ENCODE measurements at places on chromosomes 5 and 9.

DNA sequence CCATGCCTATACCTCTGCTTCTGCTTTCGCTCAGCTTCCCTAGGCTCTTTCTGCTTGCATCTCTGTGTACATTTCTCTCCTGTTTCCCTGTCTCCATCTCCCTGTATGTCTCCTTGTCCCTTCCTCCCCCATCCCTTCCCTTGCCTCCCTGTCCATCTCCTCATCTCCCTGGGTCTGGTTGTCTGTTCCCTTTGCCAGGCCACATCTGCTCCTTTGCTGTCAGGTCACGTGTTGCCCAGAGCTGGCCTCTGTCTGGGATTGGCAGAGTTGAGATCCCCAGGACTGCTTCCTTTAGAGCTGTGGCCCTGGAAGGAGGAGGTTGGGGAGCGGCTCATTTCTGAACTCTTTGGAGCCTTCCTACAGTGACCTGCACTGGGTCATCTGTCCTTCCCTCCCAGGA is 31.8 kb upstream of the PTGS1 start:
- no peak for DNase-seq

DNA sequence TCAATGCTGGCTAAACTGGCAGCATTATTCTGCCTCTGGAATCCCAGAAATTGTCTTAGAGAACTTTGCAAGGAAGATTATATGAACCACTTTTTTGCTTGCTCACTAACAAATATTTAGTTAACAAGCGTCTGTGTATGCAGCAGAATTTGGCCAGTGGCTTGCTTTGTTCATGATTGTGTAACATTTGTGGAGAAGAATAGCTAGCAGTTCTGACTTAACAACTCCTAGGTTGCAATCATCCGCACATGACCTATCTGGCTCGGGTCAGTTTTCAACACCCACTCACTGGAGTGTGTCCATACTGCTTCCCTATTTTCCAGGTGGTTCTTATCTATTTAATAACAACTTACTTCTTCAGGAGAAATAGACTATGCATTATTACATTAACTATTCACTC is 98.5 kb downstream of the SNX18 start:
- DNase-seq = no peak

GRCh38 chr5:82800826-82801225 is 276.4 kb downstream of the TMEM167A start:
- DNase-seq = no peak

GRCh38 chr5:56321236-56321881 is 88.2 kb upstream of the ANKRD55 start:
- no peak for DNase-seq

GRCh38 chr9:136577941-136578625 is 32.2 kb upstream of the NOTCH1 start:
- no peak for DNase-seq

DNA sequence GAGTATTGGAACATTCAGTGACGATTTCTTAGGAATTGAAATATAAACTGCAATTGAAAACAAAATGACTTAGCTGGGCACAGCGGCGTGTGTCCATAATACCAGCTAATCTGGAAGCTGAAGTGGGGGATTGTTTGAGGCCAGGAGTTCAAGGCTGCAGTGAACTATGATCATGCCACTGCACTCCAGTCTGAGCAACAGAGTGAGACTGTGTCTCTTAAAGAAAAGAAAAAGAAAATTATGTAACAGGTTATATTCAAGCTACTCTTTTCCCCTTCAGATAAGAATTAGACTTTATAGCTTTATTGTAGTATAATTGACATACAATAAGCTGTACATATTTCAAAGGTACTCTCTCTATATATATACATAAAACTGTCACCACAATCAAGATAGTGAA is 6.4 kb downstream of the SLC26A2 start:
- no peak for DNase-seq

DNA sequence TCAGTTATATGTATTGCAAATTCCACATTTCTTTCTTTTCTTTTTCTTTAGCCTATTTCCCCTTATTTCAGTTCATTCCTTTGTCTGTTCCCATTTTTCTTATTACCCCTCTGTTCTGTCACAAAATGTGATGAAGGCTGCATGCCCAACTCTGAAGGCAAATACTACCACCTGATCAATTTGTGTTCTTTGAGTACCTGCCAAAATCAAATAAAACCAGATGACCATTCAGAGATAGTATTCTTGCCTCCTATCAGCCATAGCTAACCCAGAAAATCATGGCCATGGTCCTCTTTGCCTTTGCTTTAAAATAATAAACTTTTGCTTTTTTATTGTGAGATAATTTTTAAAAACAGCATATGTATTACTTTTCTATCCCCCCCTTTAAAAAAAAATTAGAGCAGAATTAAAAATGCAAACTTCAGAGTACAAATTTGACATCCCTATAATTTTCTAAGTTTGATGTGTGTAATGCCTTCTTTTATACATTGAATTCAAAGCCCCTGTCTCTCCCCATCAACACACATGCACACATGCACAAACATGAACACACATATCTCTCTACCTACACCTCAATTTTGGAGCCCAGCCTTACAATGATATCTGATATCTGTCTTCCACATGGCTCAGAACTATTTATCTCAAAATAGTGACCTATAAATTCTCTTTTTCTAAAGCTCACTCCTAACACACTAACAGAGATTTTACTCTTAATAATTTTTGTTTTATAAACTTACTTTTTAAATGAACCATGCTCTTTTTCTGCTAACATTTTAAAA is 3.5 kb downstream of the RFESD start:
- no peak for DNase-seq

DNA sequence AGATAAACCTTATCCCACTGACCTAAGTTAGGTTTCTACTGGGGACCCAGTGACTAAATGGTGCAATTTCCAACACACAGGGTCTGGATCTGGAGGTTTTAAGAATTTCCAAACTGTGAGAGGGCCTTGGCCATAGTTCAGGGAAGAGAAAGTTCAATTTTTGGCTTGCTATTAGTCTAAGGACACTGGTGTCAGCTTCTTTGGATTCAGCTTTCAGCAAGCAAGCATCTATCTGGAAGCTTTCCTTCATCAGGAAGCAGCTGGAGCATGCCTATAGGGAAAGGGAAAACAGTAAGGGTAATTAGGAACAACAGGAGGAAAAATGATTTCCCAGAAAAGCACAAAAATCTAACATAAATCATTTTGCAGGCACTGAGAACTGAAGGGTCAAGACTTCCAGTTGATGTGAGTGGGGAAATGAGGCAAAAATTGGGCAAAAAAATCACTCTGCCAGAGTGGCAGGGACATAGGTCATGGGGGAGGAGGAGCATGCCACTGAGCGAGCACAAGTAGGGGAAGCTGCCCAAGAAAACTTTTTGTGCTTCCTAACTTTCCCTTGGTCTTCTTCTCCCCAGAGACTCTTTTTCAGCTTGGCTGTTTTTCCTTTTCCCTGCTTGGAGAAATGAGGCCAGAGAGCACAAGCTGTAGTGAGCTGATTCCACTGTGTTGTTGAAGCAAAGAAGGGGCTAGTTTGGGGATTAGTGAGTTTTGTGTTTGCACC is 299.6 kb downstream of the FGF10 start:
- no peak for DNase-seq

GRCh38 chr5:37492778-37493555 is 113.8 kb downstream of the WDR70 start:
- no peak for DNase-seq

- DNase-seq = no peak
These were observed 613.7 kb upstream of the CDH18 start for GRCh38 chr5:20601678-20602100.
